ENCODE measurements at places on chromosomes 7 and 10.

- H3K27me3 ChIP-seq, result no peaks in the 10 kb centered on the region
- H3K4me1 ChIP-seq, result peaks cover 2% of the 10 kb centered on the region
- no peak overlapping the region for H3K27ac ChIP-seq
- peaks cover 14% of the 10 kb centered on the region for H3K36me3 ChIP-seq
Observed at GRCh38 chr7:65379318-65379717, 5.7 kb downstream of the ZNF92 start.

GRCh38 chr10:102072673-102073527 is 7.8 kb downstream of the HPS6 start:
- H3K27ac ChIP-seq, result no peak overlapping the region
- H3K4me3 ChIP-seq, result no peak overlapping the region
- peak; percentile 77 for DNase-seq

GRCh38 chr10:127997937-127998336 is 91.0 kb downstream of the PTPRE start:
- DNase-seq, result peak; percentile 82
- no peak overlapping the region for H3K27ac ChIP-seq
- H3K4me3 ChIP-seq, result peak overlapping the region; percentile 48
- no peaks in the 10 kb centered on the region for H3K36me3 ChIP-seq

GRCh38 chr10:19408924-19409323 is 360.3 kb downstream of the MALRD1 start:
- H3K27me3 ChIP-seq, result no peaks in the 10 kb centered on the region
- DNase-seq, result no peak
- no peak overlapping the region for H3K4me3 ChIP-seq
- H3K36me3 ChIP-seq, result no peaks in the 10 kb centered on the region
- H3K27ac ChIP-seq, result no peak overlapping the region

DNA sequence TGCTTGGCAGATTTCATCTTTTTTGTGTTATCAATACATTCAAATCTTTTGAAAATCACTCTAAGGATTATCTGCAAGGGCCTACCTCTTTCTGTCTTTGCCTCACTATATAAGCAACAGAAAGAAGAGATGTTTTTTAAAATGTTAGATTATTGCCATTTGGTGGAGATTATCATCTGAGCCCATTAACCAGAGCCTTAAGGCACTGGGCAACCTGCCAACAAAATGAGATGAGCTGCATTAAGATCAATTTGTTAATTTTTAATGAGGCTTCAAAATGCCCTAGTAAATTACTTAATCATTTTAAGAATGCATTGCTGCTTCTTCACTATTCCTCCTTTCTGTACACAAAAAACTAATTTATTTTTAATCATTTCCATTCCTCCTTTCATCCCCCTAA is 314.1 kb downstream of the SNX13 start:
- no peak for DNase-seq
- H3K4me3 ChIP-seq, result no peak overlapping the region
- H3K4me1 ChIP-seq, result no peaks in the 10 kb centered on the region
- peak overlapping the region; percentile 83 for H3K27ac ChIP-seq
- no peaks in the 10 kb centered on the region for H3K27me3 ChIP-seq

DNA sequence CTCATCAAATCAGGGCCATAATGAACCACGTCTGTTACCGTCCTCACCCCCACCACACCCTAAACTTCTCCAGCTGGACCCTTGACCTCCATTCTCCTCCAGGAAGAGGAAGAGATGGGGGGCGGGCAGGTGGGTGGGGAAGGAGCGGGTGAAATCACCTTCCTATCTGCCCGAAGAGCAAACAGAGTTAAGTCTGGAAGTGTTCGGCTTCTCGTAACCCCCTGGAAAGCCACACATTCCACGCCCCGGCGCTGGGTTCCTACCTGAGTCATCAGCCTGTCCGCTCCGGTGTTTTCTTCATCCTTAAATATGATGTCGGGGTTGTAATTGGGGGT is 736 bp downstream of the SHH start:
- H3K4me3 ChIP-seq, result no peak overlapping the region
- peaks cover 65% of the 10 kb centered on the region for H3K27me3 ChIP-seq
- no peak overlapping the region for H3K27ac ChIP-seq
- DNase-seq, result no peak

- H3K27me3 ChIP-seq, result no peaks in the 10 kb centered on the region
- no peak overlapping the region for H3K4me3 ChIP-seq
- peaks cover 72% of the 10 kb centered on the region for H3K36me3 ChIP-seq
- no peak for DNase-seq
- peaks cover 5% of the 10 kb centered on the region for H3K4me1 ChIP-seq
- H3K27ac ChIP-seq, result no peak overlapping the region
Observed at GRCh38 chr7:34067005-34067778, 161.9 kb downstream of the BMPER start.

DNA sequence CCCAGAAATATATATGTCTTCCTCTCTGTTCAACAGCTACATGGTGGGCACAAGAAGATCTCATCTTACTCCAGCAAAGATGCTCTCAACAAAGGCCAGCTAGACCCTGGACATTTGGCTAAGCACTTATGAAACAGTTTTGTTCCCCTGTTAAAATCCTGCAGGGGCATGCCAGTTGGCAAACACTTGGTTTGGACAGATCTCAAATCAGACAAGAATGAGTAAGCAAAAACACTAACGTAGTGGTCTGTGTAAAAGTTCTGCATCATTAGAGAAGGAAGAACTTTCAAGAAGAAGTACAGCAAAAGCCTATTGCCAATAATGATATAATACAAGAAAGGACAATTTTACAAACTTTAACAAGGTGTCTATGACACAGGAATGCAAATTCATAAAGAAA is 125.6 kb downstream of the CALN1 start:
- no peak for DNase-seq
- no peaks in the 10 kb centered on the region for H3K36me3 ChIP-seq

DNA sequence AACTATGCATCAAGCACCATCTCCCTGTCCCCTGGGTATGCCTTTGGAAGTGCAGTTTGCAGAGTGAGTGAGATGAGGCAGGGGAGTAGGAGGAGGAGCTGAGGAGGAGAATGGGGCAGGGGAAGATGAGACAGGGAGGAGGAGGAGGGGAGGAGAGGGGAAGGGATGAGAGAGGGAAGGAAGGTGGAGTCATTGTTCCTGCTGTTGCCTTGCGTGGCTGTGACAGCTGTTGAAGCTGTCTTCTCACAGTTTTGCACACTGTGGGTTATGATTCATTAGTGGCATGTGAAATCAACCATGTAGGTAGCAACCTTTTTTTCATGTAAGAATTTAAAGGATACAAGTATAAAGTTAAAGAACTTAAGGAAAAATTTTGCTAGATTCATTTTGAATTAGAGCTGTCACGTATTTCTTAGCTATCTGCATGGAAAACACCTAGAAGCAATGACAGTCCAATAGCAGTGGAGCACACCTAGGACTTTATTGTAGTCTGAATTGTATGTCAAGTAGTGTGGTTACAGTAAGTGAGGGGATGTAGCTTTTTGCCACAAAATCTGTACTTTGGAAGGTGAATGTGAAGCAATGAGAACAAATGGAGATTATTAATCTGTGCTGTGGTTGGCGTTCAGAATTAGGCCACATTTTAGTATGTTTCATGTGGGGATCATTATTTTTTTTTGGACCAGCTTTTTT is 21.7 kb downstream of the CCM2 start:
- DNase-seq, result peak; percentile 62
- peak overlapping the region; percentile 72 for H3K27ac ChIP-seq
- peaks cover 32% of the 10 kb centered on the region for H3K36me3 ChIP-seq
- peaks cover 8% of the 10 kb centered on the region for H3K4me1 ChIP-seq

- H3K27me3 ChIP-seq, result no peaks in the 10 kb centered on the region
- peaks cover 21% of the 10 kb centered on the region for H3K4me1 ChIP-seq
- H3K4me3 ChIP-seq, result no peak overlapping the region
- peak; percentile 70 for DNase-seq
Observed at GRCh38 chr7:101093906-101094305, 8.6 kb downstream of the TRIM56 start.

DNA sequence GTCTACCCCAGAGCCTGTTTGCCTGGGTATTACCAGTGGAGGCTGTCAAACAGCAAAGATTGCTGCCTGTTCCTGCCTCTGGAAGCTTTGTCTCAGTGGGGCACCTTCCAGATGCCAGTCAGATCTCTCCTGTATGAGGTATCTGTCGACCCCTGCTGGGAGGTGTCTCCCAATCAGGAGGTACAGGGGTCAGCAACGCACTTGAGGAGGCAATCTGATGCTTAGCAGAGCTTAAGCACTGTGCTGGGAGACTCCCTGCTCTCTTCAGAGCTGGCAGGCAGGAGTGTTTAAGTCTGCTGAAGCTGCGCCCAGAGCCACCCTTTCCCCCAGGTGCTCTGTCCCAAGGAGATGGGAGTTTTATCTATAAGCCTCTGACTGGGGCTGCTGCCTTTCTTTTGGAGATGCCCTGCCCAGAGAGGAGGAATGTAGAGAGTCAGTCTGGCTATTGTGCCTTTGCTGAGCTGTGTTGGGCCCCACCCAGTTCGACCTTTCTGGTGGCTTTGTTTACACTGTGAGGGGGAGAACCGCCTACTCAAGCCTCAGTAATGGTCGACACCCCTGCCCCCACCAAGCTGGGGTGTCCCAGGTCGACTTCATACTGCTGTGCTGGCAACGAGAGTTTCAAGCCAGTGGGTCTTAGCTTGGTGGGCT is 62.2 kb downstream of the PPP1R9A start:
- H3K36me3 ChIP-seq, result no peaks in the 10 kb centered on the region
- H3K27ac ChIP-seq, result no peak overlapping the region
- H3K4me1 ChIP-seq, result peaks cover 11% of the 10 kb centered on the region
- no peak for DNase-seq

DNA sequence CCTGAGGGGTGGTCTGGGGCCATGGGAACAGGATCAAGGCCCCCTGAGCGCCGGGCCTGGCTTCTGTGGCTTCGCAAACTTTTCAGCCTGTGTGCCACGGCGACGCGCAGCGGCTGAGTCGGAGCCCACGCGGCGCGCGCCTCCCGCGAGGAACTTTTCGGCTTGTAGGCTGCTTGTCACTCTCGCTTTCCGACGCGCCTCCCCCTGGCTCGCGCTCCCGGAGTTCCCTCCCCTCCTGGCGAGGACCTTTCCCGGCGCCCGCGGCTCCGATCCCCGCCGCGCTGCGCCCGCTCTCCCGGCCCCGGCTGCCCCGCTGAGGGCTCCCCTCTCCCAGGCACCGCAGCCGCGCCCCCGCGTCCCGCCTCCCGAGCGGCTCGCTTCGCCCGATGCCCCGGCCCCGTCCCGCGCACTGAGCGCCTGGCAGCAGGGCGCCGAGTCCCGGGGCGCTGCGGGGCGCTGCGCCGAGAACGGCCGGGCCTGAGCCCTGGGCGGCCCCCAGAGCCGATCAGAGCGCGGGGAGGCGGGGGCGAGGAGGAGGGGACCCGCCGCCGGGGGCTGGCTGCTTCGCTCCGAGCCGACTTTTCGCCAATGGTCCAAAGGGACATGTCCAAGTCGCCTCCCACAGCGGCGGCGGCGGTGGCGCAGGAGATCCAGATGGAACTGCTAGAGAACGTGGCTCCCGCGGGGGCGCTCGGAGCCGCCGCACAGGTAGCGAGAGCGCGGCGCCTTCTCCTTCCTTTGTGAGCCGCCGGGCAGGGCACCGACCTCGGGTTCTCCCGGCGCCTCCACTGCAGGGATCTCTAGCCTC is at the start of gene CACNB2:
TSS of gene CACNB2 (plus strand) at position 276 of the 808 bp plus-strand sequence.
- peak; percentile 34 for DNase-seq
- H3K36me3 ChIP-seq, result no peaks in the 10 kb centered on the region
- H3K4me3 ChIP-seq, result peak within 1 kb of the TSS; percentile 60
- H3K4me1 ChIP-seq, result peaks cover 15% of the 10 kb centered on the region
- H3K27me3 ChIP-seq, result peaks cover 32% of the 10 kb centered on the region

DNA sequence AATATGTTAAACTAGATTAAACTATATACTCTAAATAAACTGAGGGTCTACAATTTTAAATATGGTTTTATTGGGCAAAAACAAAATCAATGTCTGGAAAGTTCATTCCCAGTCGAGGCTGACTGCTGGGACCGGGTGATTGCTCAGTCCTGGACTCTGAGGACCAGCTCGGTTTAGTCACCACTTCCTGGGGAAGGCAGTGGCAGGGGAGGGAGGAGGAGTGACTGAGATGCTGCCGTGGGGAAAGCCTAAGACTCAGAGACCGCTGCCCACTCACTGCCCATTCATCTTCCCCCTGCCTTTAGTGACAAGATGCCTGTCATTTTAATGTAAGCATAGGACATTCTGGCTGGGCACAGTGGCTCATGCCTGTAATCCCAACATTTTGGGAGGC is 29.0 kb downstream of the ATOH7 start:
- H3K27me3 ChIP-seq, result no peaks in the 10 kb centered on the region
- DNase-seq, result peak; percentile 58

- peaks cover 73% of the 10 kb centered on the region for H3K27me3 ChIP-seq
- no peaks in the 10 kb centered on the region for H3K36me3 ChIP-seq
- no peak for DNase-seq
Observed at GRCh38 chr7:155581954-155582353, 35.6 kb upstream of the CNPY1 start.

- H3K4me1 ChIP-seq, result peaks cover 16% of the 10 kb centered on the region
- no peak for DNase-seq
- H3K36me3 ChIP-seq, result peaks cover 56% of the 10 kb centered on the region
- no peak overlapping the region for H3K27ac ChIP-seq
Observed at GRCh38 chr7:5619419-5620130, 161.9 kb downstream of the RNF216 start.

- no peak overlapping the region for H3K4me3 ChIP-seq
- H3K36me3 ChIP-seq, result no peaks in the 10 kb centered on the region
- DNase-seq, result no peak
- no peaks in the 10 kb centered on the region for H3K27me3 ChIP-seq
Observed at GRCh38 chr10:5697342-5697741, 12.7 kb downstream of the TASOR2 start.

GRCh38 chr10:60594476-60595051 is 183.7 kb upstream of the CDK1 start:
- H3K36me3 ChIP-seq, result no peaks in the 10 kb centered on the region
- no peaks in the 10 kb centered on the region for H3K27me3 ChIP-seq
- no peak for DNase-seq
- no peak overlapping the region for H3K27ac ChIP-seq

- DNase-seq, result no peak
- peaks cover 2% of the 10 kb centered on the region for H3K4me1 ChIP-seq
- no peak overlapping the region for H3K27ac ChIP-seq
- no peaks in the 10 kb centered on the region for H3K27me3 ChIP-seq
- no peak overlapping the region for H3K4me3 ChIP-seq
Observed at GRCh38 chr7:110209884-110210283, 881.0 kb upstream of the LRRN3 start.

DNA sequence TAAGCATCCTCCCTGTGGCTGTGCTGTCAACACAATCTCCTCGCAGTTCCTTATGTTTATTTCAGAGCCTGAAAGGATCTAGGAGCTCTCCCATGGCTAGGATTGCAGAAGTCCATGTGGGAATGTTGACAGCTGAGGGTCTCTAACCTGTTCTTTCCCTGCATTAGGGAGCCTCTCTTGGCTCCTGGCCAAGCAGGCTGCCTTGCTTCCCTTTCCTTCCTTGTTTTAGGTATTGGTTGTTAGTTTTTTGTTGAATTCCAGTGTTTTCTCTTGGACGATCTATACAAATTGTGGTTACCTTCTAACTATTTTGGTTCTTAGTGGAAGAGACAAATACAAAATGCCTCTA is 171.8 kb downstream of the MLLT10 start:
- H3K4me3 ChIP-seq, result no peak overlapping the region
- no peak for DNase-seq
- H3K36me3 ChIP-seq, result peaks cover 33% of the 10 kb centered on the region
- no peak overlapping the region for H3K27ac ChIP-seq
- no peaks in the 10 kb centered on the region for H3K27me3 ChIP-seq
